ENCODE measurements at places on chromosomes 1 and 21.

- DNase-seq = no peak
Measured at GRCh38 chr1:196440711-196441110, 167.5 kb downstream of the KCNT2 start.

DNA sequence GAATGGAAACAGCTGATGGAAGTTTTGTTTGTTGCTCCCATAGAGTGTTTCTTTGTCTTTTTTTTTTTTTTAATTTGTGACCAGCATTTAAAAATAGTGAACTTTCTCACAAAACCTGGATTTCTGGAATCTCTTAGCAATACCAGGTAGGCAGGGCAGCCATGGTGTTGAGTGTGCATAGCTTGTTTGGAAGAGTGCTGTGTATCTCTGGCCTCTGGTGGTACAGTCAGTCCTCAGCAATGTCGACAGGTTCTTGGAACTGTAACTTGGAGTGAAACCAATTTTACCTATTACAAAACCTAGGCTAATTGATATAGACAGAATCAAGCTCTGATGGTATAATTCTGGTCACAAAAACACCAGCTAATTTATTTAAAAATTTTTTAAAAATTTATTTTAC lies 6.7 kb downstream of the AADACL3 start:
- DNase-seq = no peak

DNA sequence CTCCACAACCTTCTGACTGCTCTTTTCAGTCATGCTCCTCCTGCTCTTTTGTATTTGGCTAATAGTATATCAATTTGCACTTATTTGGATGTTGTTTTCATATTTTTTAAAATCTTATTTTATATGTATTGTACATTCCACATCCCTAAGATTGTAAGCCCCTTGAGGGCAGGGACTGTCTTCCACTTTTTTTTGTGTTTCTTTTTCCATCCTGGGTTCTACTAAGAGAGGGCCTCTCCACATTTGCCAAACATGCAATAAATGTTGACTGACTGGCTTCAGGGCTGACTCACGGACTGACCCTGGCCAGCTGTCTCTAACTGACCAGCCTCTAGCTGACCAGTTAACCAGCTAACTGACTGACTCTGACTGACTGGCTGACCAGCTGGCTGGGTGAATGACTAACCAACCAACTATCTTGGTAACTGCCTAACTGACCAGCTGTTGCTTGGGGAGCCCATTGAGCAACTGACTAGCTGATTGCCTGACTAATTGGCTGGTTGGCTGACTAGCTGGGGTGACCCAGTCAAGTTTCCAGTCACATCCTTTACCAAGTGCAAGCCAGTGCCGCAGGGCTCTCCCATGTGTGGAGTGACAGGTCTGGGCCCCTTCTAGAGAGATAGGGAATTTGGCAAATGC lies 16.1 kb downstream of the CSF1 start:
- DNase-seq = no peak

DNA sequence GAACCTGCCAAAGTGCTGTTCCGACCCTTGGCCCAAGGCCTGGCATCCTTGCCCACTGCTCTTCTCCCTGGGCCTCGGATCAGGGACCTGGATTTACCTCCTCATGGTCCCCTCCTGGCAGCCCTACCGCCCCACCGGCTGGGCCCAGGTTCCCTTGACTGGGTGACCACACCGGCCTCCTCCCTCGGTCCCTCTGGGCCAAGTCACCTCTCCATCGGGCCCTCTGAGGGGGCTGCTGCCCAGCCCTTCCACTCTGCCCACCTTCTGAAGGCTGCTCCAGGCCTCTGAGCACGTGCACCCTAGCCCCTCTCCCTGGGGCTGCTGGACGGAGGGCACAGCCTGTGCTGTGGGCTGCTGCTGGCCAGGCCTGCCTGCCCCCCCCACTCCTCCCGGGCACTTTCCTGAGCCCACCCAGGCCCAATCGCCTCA lies 9.3 kb upstream of the MMEL1 start:
- DNase-seq = no peak

DNA sequence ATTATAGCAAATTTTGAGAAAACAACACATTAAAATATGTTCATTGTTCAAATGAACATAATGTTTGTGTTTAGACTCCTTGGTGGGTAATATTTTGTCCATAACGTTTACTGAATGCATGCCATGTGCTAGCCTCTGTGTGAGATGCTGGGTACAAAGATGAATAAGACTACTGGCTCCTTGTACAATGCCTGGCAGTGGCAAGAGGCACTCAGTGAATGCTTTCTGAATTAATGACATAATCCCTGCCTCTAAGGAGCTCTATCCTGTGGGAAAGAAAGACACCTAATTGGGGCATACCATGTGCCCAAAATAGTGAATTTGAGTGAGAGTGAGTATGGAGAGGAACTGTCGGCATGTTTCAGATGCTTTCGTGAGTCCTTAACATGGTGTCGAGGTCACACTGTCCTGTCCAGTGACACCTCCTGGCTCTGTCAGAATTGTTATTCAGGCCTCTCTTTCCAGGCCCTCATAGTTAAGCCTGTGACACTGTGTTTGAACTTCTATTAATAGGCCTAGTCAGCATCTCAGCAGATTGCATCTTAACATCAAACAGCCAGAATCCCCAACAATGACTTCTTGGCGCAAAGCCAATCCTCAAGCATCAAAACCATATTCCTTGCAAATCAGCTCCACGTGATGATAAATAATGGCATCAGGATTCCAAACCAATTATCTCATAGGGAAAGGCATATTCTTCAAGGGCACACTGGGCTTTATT lies 32.8 kb upstream of the S1PR1 start:
- no peak for DNase-seq

GRCh38 chr1:158028969-158029368 lies 35.5 kb downstream of the KIRREL1 start:
- DNase-seq = no peak

DNA sequence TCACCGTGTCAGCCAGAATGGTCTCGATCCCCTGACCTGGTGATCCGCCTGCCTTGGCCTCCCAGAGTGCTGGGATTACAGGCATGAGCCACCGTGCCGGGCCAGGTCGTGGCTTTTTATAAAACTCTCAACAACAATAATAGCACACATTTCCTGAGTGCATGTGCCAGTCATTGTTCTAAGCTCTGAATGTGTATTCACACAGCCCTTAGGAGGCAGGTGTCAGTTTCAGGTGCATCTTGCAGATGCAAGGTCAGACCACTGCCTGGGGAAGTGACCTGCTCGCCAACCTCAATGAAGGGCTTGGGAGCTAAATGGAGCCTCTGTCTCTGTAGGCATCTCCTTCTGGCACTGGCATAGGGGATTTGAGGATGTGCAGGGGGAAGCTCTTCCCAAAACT lies 1.6 kb upstream of the LEFTY2 start:
- DNase-seq = no peak

DNA sequence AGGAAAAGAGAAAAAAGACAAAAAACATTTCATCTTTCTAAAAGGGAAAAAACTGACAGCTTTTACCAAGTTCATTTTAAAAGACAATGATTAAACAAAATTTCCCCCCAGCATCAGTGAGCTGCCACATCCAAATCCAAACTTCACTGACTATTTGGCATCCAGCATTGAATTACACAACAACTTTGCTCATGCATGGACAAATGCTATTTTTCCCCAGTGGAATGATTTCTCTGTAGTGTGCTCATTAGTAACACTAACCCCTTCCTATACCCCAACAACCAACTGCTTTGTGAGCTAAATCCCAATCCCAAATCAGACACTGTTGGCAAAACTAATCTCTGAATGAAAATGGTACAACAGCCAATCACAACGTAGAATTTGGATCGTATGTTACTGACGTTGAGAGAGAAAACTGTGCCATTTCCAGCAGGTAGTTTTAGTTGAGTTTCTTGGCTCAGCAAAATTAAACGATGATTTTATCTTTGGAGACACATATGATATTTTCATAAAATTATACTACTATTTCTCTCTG lies 37.9 kb downstream of the PIK3R3 start:
- no peak for DNase-seq

DNA sequence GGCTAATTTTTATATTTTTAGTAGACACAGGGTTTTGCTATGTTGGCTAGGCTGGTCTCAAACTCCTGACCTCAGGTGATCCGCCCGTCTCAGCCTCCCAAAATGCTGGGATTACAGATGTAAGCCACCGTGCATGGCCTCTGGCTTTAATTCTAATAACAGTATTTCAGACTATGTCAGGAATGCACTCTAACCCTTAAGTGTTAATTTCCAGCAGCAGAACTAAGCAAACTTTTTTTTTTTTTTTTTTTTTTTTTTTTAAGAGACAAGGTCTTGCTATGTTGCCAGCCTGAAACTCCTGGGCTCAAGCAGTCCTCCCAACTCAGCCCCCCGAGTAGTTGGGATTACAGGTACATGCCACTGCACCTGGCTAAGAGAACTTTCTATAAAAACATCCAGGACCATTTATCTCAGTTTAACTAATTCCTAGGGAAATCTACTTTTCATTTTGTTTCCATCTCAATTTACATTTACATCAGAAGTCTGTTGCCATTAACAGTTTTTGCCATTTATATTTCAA lies 6.5 kb downstream of the DCAF8 start:
- no peak for DNase-seq

- no peak for DNase-seq
Measured at GRCh38 chr1:54926970-54927369, 40.0 kb upstream of the DHCR24 start.

DNA sequence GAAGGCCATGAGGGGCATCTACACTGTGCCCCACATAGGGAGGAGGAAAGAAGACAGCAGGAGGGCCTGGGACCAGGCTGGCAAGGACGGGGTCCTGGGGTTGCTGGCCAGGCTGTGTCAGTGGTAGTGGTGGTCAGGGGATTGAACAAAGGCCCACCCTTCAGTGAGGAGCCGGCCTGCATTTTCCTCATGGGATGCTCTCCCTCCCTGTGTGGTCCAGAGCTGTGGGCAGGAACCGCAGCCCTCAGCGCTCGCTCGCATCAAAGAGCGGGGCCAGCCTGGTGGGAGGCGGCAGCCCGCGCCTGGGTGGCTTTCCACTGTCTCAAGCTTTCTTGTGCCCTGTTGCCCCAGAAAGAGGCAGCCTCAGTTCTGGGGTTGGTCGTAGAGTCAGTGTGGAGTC lies 24.8 kb downstream of the LHX4 start:
- DNase-seq = no peak

- no peak for DNase-seq
Measured at GRCh38 chr1:88935522-88936222, 44.3 kb upstream of the GTF2B start.

DNA sequence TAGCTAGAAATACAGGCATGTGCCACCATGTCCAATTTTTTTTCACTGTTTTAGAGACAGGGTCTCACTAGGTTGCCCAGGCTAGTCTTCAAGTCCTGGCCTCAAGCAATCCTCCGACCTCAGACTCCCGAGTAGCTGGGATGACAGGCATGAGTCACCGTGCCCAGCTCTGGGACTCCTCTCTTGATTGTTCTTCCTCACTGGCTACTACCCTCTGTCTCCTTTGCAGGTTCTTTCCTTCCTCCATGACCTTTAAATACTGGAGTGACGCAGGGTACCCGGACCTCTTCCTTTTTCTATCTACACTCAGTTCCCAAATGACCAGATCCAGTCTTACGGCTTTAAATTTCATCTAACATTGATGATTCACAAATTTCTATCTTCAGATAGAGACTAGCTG lies 34.9 kb downstream of the ASH1L start:
- no peak for DNase-seq

GRCh38 chr1:43934101-43934985 lies 742 bp downstream of the ARTN start:
- no peak for DNase-seq

- no peak for DNase-seq
Measured at GRCh38 chr1:221122501-221122900, 243.3 kb downstream of the HLX start.

DNA sequence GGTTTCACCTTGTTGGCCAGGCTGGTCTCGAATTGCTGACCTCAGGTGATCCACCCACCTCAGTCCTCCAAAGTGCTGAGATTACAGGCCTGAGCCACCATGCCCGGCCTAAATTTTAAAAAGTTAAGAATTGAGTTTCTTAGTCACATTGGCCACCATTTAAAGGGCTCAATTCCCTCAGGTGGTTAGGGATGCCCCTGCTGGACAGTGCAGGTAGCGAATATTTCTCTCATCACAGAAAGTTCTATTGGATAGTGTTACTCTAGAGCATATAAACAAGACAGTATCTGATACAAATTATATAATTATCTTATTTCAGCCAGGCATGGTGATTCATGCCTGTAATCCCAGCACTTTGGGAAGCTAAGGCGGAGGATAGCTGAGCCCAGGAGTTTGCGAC lies 320.2 kb downstream of the ZP4 start:
- no peak for DNase-seq

DNA sequence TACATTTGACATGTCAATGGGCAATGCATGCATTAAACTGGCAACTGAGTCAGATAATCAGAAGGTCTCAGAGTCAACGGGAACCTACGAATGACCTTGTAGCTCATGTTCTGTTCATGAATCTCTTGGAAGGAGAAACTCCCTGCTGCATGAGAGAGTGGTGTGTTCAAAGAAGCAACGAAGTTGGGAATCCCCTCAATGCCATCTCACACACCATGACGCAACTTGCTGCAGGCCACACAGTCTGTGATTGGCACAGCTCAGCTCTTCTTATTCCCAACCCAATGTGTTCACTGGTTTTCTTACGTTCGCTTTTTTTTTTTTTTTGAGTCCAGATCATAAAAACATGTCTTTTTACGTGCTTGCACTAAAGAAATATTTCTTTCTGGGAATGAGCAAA lies 53.5 kb upstream of the PRDM2 start:
- no peak for DNase-seq

- no peak for DNase-seq
Measured at GRCh38 chr1:158398818-158399514, at the start of gene OR10T2. Gene OR10T2 (minus strand): TSS chr1:158399466. CDS start chr1:158399466, 0 bp downstream.

- no peak for DNase-seq
Measured at GRCh38 chr1:7505771-7506453, 265.2 kb upstream of the VAMP3 start.

DNA sequence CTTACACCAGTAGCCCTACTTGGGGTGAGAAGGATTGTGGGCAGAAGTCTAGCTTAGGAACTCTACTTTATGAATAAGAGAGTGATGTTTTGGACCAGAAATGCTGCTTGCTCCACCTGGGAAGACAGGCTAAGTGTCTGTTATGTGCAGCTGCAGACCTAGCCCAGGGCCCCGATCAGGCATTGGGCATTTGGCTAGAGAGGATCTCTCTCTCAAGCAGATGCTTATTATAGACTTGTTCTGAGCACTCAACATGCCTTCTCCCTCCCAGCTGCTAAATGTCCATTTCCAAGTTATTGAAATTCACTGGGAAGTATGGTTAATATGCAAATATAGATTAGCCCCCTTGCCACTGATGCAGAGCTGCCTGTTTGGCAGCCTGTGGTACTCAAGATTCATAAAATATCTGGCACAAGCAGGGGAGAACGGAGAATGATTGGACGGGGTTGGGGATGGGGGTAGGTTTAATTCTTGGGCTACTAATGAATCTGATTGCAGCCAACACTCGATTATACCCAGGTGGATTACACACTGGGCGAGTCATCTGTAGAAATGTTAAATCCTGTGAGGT lies 115.9 kb downstream of the KCND3 start:
- no peak for DNase-seq

GRCh38 chr1:222161676-222162075 lies 386.2 kb downstream of the HHIPL2 start:
- DNase-seq = no peak

DNA sequence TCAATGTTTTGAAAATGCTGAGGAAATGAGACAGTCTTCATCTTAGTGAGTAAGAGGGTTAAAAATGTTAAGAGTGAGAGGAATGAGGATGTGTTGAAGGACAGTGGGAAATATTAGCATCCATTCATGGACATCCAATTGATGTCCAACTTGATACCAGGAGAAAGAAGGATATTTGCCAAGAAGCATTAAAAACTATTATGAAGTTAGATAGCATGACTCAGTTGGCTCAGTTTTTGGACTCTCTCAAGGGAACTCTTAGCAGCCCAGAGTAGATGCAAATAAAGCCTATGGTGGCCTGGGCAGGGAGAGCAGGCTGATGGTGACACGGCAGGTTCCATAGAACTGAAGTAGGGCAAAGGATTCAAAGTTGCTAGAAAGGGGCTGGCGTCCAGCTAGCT lies 171.0 kb downstream of the ZZZ3 start:
- DNase-seq = no peak
